A549 treated with CpdA at 1 μM for 4 hours (cell line): ENCODE measurements at places on chromosomes 5 and 9. TPM values are rescaled to one million over a fixed set of nuclear protein-coding genes. Genes with fewer than 3 reads are reported as not detected.

SPINK13 gene
- total RNA-seq, result not detected in 5 replicates

LRRC70 gene
- total RNA-seq, result 0.10 to 0.19 TPM (median 0.16 TPM) in 4 of 5 replicates, not detected in the other

PKD2L2 gene
- 0.03 to 0.26 TPM (median 0.05 TPM) in 3 of 5 replicates, not detected in the others for total RNA-seq

KCTD16 gene
- total RNA-seq, result 0.05 to 0.07 TPM (median 0.05 TPM) in 3 of 5 replicates, not detected in the others

SPATA31E1 gene
- 0.01 to 0.03 TPM in 2 of 5 replicates, not detected in the others for total RNA-seq
